ENCODE measurements at places on chromosomes 16 and 17.

- no peak for DNase-seq
Observed at GRCh38 chr17:12287953-12288352, 267.3 kb downstream of the MAP2K4 start.

- no peak for DNase-seq
Observed at GRCh38 chr17:30524847-30525246, 47.6 kb downstream of the GOSR1 start.

- DNase-seq: no peak
Observed at GRCh38 chr17:79871131-79871530, 31.9 kb upstream of the CBX4 start.

DNA sequence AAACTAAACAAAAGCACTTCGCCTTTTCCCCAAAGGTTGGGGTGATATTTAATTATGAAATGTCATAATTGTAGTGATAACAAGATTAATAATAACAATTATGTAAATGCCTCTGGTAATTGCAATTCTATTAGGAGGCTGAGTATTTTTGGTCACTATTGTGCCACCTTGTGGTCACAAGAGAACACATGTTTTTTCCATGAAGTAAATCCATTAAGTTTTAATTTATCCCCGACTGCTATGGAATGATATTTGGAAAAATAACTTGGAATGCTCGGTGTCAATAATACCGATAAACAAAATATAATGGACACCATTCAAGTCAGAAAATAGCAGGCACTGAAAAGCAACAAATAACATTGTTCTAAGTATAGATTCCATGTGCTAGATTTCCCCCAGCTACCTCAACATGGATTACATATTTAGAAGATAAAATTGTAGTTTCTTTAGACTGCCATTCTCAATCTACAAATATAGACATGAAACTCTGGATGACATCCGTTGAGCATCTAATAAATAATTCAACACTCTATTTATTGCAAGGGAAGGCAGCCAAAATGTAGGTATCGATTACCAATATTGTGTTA is 25.0 kb upstream of the KCNJ2 start:
- peak; percentile 73 for DNase-seq

- no peak for DNase-seq
Observed at GRCh38 chr16:69906838-69907401, 44.2 kb upstream of the CLEC18A start.
